Mammary epithelial cell (primary cell): ENCODE measurements at places on chromosomes 1 and 21.

DNA sequence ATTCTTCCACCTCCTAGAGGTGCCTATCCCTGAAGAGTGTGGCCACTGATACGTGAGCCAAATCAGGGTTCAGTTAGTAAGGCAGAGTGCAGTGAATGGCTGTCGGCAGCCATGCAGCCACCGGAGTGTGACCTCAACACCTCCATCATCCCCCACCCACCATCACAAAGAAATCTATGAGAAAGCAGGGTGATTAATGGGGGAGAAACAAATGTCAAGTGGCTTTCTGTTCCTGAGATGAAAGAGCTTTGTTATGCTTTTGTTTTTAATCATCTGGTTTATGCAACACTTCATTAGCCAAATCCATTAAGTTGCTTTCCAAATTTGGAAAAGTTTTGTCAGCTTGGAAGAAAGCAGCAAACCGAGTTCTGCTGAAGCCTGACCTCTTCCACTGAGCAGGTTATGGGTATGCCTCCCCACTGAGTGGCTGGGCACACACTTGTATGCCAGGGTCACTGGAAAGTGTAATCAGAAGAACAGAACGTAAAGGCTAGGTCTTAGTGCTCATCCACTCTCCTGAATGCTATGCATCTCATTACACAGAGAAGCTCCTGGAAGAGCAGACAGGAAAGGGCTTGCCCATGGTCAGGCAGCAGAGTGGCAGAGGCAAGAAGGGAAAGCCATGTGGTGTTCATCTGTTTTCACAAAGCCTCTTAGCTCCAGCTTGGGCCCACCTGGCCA is 57.1 kb upstream of the ATP1B1 start:
- DNase-seq: no peak

DNA sequence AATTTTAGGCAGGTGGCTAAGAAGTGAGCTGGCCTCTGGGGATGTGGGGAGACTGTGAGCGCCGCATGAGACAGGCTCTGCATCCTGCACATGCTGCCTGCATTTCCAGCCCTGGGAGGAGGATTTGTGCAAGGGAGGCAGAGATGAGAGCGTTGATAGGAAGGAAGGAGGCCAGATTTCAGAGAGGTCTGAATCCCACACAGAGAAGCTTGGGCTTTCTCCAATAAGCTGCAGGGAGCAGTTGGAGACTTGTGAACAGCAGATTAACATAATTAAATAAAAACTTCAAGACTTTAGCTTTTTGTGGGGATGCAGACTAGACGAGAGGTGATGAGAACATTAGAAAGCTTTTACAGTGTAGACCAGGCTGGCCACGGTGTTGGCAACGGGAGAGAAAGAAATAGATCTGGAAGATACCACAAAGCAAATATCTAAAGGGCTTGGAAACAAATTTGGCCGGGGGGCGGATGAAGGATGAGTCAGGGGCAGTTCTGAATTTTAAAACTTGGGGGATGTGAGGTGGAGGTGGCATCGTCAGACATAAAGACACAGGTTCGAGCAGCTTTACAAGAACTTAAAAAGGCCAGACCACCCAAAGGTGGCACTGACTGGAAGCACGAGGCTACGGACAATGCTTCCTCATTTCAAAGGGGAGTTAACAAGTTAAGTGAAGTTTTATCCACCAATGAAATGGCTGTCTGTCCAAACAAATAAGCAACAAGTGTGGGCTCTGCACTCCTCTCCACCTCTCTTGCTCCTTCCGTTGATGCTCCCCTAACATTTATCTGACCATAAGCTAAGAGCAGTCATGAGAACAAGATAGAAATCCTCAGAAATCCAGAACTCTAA is 57.0 kb downstream of the HIVEP3 start:
- peak; percentile 24 for DNase-seq

GRCh38 chr1:241927321-241927720 is 30.2 kb upstream of the BECN2 start:
- DNase-seq: no peak

- no peak for DNase-seq
These were observed 155.3 kb upstream of the PKN2 start for GRCh38 chr1:88528792-88529191.

DNA sequence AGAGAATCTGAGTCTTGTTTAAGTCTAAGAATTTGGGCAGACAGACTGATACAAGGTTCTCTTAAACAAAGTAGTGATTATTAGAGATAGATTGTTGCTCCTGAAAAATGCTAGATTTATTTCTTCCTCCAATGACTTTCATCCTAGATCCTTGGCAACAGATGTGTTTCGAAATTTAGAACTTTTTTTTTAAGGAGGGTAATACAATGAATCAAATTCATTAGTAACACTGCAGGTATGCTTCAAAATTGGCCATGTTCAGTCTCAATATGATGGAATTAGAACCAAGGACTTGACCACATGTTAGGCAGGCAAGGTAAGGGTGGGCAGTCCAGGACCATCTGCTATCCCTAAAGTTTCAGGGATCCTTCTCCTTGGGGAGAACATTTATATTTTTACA is 4.5 kb upstream of the LCE1F start:
- no peak for DNase-seq

DNA sequence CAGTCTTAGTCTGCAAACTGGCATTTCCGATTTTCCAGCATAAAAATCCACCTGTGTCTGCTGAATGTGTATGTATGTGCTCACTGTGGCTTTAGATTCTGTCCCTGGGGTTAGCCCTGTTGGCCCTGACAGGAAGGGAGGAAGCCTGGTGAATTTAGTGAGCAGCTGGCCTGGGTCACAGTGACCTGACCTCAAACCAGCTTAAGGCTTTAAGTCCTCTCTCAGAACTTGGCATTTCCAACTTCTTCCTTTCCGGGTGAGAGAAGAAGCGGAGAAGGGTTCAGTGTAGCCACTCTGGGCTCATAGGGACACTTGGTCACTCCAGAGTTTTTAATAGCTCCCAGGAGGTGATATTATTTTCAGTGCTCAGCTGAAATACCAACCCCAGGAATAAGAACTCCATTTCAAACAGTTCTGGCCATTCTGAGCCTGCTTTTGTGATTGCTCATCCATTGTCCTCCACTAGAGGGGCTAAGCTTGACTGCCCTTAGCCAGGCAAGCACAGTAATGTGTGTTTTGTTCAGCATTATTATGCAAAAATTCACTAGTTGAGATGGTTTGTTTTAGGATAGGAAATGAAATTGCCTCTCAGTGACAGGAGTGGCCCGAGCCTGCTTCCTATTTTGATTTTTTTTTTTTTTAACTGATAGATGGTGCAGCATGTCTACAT is 2.5 kb upstream of the OLFML3 start:
- DNase-seq: no peak
